Sigmoid colon (tissue), 7 donors: ENCODE measurements at places on chromosomes 12 and 14.
A peak's percentile ranks its signal among the peaks of the same experiment; 100 is the strongest.

DNA sequence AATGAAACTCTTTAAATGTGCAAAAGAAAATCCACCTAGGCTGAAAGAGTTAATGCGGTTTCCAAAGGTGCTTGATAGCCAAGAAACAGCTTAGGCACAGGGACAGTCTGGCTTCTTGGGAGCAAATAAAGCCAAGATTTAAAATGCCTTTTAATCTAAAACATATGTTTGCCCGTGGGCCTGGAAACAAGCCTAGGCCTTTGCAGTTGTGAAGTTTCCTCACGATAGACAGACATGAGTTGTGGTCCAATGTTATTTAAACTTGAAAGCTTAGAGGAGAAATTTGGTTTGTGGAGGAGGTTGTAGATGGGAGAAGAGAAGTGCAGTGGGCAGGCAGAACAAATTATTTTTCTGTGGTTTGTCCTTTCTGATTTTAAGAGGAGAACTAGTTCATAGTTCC is 29.8 kb downstream of the PROX2 start:
- no peak overlapping the region for H3K27ac ChIP-seq
- H3K27me3 ChIP-seq = no peaks in the 10 kb centered on the region
- no peak for DNase-seq
- H3K36me3 ChIP-seq = no peaks in the 10 kb centered on the region
- no peaks in the 10 kb centered on the region for H3K4me1 ChIP-seq
- no peak overlapping the region for H3K4me3 ChIP-seq

DNA sequence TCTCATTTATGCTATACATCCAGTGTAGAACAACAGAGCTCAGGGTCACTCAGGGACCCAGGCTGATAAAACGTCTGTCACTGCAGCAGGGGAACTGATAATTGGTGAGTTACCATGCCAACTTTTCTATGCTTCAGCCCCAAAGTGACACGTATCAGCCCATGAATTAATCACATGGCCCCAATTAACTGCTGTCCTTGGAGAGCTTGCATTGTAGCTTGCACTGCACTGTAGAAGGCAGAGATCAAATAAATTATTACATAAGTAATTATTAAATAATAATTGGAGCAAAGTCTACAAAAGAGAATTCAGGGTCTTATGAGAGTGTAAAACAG is 144.6 kb downstream of the SUDS3 start:
- H3K27ac ChIP-seq = no peak overlapping the region
- H3K27me3 ChIP-seq = no peaks in the 10 kb centered on the region
- no peaks in the 10 kb centered on the region for H3K36me3 ChIP-seq
- H3K4me1 ChIP-seq = no peaks in the 10 kb centered on the region
- no peak for DNase-seq

- no peaks in the 10 kb centered on the region for H3K27me3 ChIP-seq
- H3K4me1 ChIP-seq = no peaks in the 10 kb centered on the region
- H3K4me3 ChIP-seq = peak overlapping the region; percentile 79
- peak overlapping the region; percentile 91 for H3K27ac ChIP-seq
- no peak for DNase-seq
- no peaks in the 10 kb centered on the region for H3K36me3 ChIP-seq
These were observed 4.6 kb upstream of the CACNB3 start for GRCh38 chr12:48813465-48814261.

GRCh38 chr12:83432176-83432719 is 745.5 kb downstream of the TMTC2 start:
- no peaks in the 10 kb centered on the region for H3K27me3 ChIP-seq
- H3K4me3 ChIP-seq = no peak overlapping the region
- H3K27ac ChIP-seq = no peak overlapping the region
- DNase-seq = no peak
- H3K4me1 ChIP-seq = no peaks in the 10 kb centered on the region

DNA sequence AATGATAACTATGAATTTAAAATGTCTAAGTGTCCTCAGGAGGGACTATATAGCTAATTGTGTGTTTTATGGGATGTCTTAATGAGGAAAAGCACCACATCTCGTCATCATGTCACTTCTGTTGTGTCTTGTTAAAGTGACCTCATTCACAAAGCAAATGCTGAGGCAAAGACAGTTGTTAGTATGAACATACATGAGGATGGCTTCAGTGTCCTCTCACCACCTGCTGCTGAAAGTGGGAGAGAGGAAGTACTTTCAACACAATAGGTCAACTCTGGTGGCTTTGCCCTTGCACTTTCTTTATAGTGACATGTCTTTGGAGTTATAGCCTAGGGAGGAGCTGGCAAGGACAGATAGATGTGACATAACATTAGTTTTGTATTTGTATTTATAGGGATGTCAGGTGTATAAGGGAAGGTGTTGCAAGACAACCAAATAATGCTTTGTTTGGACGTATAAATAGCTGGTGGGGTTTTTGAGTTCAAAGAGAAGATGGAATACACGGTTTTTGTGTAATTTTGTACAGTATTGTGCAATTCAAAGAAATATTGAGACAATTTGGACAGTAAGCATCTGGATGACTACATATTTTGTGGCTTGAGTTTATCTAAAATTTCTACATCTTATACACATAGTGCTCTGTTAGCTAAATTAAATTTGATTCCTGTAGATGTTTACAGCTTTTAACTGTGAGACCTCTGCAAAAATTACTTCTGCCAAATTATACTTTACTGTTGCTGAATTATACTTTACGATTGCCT is 131.7 kb upstream of the ATP2B1 start:
- no peaks in the 10 kb centered on the region for H3K27me3 ChIP-seq
- H3K36me3 ChIP-seq = no peaks in the 10 kb centered on the region
- H3K4me3 ChIP-seq = no peak overlapping the region
- no peak for DNase-seq
- no peak overlapping the region for H3K27ac ChIP-seq

- peaks cover 11% of the 10 kb centered on the region for H3K4me1 ChIP-seq
- no peak overlapping the region for H3K27ac ChIP-seq
- DNase-seq = no peak
- no peaks in the 10 kb centered on the region for H3K27me3 ChIP-seq
These were observed 128.4 kb downstream of the KICS2 start for GRCh38 chr12:64093689-64094088.

GRCh38 chr12:106839333-106839732 is 64.9 kb downstream of the RIC8B start:
- peaks cover 16% of the 10 kb centered on the region for H3K36me3 ChIP-seq
- peaks cover 38% of the 10 kb centered on the region for H3K4me1 ChIP-seq
- peak overlapping the region; percentile 45 for H3K27ac ChIP-seq
- DNase-seq = no peak

GRCh38 chr14:21915826-21916225 is 242.2 kb upstream of the OR4E1 start:
- no peaks in the 10 kb centered on the region for H3K4me1 ChIP-seq
- H3K27ac ChIP-seq = peak overlapping the region; percentile 51
- no peaks in the 10 kb centered on the region for H3K27me3 ChIP-seq
- no peaks in the 10 kb centered on the region for H3K36me3 ChIP-seq

- no peaks in the 10 kb centered on the region for H3K27me3 ChIP-seq
- H3K4me1 ChIP-seq = peaks cover 8% of the 10 kb centered on the region
- H3K36me3 ChIP-seq = no peaks in the 10 kb centered on the region
- H3K4me3 ChIP-seq = no peak overlapping the region
These were observed 32.7 kb upstream of the RIN3 start for GRCh38 chr14:92480856-92481255.

DNA sequence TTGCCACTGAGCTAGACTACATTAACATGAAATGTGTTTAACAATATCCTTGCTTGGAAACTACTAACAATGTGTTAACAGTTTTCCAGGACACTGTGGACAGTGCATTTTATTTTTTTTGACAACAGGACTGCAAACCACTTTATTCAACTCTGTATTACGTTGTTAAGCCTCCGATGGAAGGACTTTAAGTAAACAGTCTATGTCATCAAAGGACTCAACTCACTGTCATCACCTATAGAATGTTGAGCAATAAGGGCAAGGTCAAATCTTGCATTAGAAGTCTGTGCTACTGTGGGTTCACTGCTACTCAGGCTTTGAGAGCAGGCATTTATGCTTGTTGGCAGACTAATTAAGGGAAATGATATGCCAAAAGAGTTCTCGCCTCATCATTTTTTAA is 483.7 kb downstream of the FLRT2 start:
- DNase-seq = no peak
- no peak overlapping the region for H3K4me3 ChIP-seq
- H3K27ac ChIP-seq = no peak overlapping the region
- no peaks in the 10 kb centered on the region for H3K4me1 ChIP-seq
- no peaks in the 10 kb centered on the region for H3K27me3 ChIP-seq

DNA sequence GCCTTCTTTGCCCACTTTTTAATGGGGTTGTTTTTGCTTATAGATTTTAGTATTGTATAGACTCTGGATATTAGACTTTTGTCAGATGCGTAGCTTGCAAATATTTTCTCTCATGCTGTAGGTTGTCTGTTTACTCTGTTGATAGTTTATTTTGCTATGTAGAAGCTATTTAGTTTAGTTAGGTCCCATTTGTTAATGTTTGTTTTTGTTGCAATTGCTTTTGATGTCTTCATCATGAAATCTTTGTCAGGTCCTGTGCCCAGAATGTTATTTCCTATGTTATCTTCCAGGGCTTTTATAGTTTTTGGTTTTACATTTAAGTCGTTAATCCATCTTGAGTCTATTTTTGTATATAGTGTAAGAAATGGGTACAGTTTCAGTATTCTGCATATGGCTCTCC is 30.0 kb upstream of the LYZ start:
- no peaks in the 10 kb centered on the region for H3K36me3 ChIP-seq
- no peaks in the 10 kb centered on the region for H3K27me3 ChIP-seq
- H3K4me3 ChIP-seq = no peak overlapping the region
- H3K4me1 ChIP-seq = no peaks in the 10 kb centered on the region
- DNase-seq = no peak

- H3K27ac ChIP-seq = no peak overlapping the region
- peaks cover 4% of the 10 kb centered on the region for H3K4me1 ChIP-seq
- no peaks in the 10 kb centered on the region for H3K27me3 ChIP-seq
- no peak overlapping the region for H3K4me3 ChIP-seq
These were observed 171.6 kb downstream of the DPF3 start for GRCh38 chr14:72722201-72722785.

- H3K27ac ChIP-seq = no peak overlapping the region
- DNase-seq = no peak
- no peaks in the 10 kb centered on the region for H3K27me3 ChIP-seq
- no peaks in the 10 kb centered on the region for H3K4me1 ChIP-seq
- H3K36me3 ChIP-seq = no peaks in the 10 kb centered on the region
These were observed 238.3 kb downstream of the GALC start for GRCh38 chr14:87754520-87755223.

- peaks cover 13% of the 10 kb centered on the region for H3K27me3 ChIP-seq
- H3K4me3 ChIP-seq = no peak overlapping the region
- H3K36me3 ChIP-seq = no peaks in the 10 kb centered on the region
- peaks cover 10% of the 10 kb centered on the region for H3K4me1 ChIP-seq
- DNase-seq = no peak
These were observed 78.7 kb downstream of the PPM1A start for GRCh38 chr14:60327447-60328331.

- DNase-seq = no peak
- H3K27me3 ChIP-seq = no peaks in the 10 kb centered on the region
- no peaks in the 10 kb centered on the region for H3K4me1 ChIP-seq
- no peak overlapping the region for H3K27ac ChIP-seq
- no peak overlapping the region for H3K4me3 ChIP-seq
- peaks cover 8% of the 10 kb centered on the region for H3K36me3 ChIP-seq
These were observed 20.2 kb downstream of the HEATR5A start for GRCh38 chr14:31400031-31400638.

DNA sequence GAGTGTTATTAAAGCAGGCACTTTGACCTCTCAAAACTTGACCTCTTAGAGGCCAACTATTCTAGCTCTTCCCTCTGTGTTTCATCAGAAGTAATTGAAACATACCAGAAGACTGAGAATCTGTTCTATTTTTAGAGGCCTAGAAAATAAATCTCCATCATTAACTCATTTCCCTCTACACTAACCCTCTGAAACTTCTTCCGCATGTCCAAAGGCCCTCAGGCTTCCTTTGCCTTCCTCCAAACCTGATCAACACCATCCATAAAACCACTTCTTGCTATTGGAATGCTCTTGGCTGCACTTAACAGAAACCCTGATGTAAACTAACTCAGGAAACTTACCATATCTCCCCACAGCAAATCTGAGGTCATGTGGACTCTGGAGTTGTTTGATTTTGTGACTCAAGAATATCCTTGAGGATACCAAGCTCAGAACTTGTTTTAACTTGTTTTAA is 196.4 kb downstream of the RPAP3 start:
- no peaks in the 10 kb centered on the region for H3K27me3 ChIP-seq
- no peaks in the 10 kb centered on the region for H3K36me3 ChIP-seq
- peak overlapping the region; percentile 73 for H3K27ac ChIP-seq
- DNase-seq = no peak

DNA sequence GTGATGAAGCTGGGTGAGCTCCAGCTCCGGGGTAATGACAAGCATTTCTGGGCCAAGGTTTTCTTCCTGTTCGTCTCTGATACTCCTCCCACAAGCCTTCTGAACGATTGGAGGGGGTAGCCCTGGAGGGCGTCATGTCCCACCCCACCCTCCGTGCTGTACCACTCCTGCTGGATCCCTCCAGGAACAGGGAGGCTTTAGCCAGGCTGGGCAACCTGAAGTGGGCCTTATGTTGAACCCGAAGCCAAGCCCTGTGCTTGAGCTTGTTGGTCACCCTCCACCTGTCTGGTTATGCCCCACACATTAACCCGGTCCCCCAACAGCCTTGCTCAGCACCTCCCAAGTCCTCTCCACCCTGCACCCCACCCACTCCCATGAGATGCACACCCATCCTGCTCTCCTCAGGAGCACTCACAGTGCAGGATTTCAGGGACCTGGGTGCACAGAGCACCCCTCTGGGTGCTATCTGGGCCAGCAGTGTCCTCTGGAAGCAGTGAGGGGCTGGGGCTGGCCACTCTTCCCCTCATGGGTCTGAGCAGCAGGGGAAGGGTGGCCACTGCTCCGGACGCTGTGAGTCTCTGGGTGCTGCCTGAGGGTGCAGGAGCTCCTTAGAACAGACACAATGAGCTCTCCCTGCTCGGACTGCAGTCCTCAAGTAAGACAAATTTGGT is 6.8 kb upstream of the KRT83 start:
- H3K4me1 ChIP-seq = no peaks in the 10 kb centered on the region
- H3K27me3 ChIP-seq = no peaks in the 10 kb centered on the region
- no peaks in the 10 kb centered on the region for H3K36me3 ChIP-seq
- DNase-seq = peak; percentile 53
- no peak overlapping the region for H3K27ac ChIP-seq

GRCh38 chr12:72499244-72499643 is 227.1 kb downstream of the TRHDE start:
- H3K4me3 ChIP-seq = no peak overlapping the region
- H3K27me3 ChIP-seq = no peaks in the 10 kb centered on the region
- H3K27ac ChIP-seq = no peak overlapping the region

DNA sequence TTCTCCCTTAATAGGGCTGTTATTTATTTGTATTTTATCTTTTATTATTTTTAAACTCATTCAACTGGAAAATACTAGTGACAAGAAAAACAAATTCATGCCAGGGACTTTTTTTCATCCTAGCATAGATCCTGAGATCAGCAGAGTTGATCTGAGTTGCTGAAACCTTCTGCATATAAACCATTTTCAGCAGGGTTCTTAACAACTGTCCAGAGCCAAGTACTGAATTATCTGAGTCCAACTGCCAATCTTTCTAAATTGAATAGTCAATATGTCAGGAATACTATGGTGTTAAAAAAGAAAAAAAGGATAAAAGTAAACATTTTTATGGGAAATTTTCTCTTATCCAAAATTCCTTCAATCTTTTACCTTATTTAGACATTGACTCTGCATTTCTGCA is 28.6 kb downstream of the CDC42BPB start:
- no peaks in the 10 kb centered on the region for H3K36me3 ChIP-seq
- no peak overlapping the region for H3K4me3 ChIP-seq
- H3K4me1 ChIP-seq = peaks cover 65% of the 10 kb centered on the region
- no peak overlapping the region for H3K27ac ChIP-seq
- H3K27me3 ChIP-seq = no peaks in the 10 kb centered on the region
- no peak for DNase-seq
